ENCODE measurements at places on chromosomes 3 and 15.

DNA sequence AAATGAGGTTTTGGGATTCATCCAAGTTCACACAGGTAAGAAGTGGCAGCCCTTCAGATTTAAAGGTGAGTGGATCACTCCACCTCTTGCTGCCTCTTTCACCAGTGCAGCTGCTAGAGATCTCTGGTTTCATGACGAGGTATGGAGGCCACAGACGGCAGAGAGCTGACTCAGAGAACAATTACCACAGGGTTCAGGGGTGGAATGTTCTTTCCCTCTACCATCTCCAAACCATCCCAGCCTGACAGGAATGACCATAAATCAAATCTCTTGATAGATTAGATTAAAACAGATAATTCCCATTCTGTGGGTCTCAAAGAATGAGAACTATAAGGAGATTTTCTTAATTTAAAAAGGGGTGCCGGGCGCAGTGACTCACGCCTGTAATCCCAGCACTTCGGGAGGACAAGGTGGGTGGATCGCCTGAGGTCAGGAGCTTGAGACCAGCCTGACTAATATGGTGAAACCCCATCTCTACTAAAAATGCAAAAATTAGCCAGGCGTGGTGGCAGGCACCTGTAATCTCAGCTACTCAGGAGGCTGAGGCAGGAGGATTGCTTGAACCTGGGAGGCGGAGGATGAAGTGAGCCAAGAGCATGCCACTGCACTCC is 174.2 kb upstream of the ATP11B start:
- H3K27ac ChIP-seq, result no peak overlapping the region
- H3K4me3 ChIP-seq, result no peak overlapping the region
- no peak for DNase-seq
- H3K4me1 ChIP-seq, result no peaks in the 10 kb centered on the region
- H3K27me3 ChIP-seq, result no peaks in the 10 kb centered on the region

GRCh38 chr3:51304230-51304629 is 80.9 kb upstream of the MANF start:
- H3K27ac ChIP-seq, result no peak overlapping the region
- DNase-seq, result no peak

- H3K27me3 ChIP-seq, result no peaks in the 10 kb centered on the region
- no peak for DNase-seq
- no peak overlapping the region for H3K27ac ChIP-seq
Observed at GRCh38 chr15:87942316-87942715, 314.2 kb downstream of the NTRK3 start.

DNA sequence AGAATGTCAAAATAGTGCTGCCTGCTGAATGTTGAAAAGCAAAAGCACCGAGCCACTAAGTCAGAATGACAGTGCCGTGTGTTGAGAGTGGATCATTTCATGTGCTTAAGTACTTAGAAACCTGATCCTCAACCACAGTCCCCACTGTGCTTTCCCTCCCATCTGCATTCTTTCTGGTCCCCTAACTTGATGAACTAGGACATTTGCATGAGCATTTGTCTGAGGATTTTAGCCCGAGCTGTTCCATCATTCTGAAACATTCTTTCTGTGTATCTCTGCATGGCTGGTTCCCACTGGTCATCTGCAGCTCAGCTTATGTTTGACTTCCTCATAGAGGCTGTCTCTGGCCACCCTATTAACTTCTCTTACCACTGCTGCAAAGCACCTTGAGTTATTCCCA is 42.0 kb downstream of the SST start:
- H3K27ac ChIP-seq, result no peak overlapping the region
- no peaks in the 10 kb centered on the region for H3K27me3 ChIP-seq
- no peaks in the 10 kb centered on the region for H3K4me1 ChIP-seq
- H3K4me3 ChIP-seq, result no peak overlapping the region
- no peak for DNase-seq

DNA sequence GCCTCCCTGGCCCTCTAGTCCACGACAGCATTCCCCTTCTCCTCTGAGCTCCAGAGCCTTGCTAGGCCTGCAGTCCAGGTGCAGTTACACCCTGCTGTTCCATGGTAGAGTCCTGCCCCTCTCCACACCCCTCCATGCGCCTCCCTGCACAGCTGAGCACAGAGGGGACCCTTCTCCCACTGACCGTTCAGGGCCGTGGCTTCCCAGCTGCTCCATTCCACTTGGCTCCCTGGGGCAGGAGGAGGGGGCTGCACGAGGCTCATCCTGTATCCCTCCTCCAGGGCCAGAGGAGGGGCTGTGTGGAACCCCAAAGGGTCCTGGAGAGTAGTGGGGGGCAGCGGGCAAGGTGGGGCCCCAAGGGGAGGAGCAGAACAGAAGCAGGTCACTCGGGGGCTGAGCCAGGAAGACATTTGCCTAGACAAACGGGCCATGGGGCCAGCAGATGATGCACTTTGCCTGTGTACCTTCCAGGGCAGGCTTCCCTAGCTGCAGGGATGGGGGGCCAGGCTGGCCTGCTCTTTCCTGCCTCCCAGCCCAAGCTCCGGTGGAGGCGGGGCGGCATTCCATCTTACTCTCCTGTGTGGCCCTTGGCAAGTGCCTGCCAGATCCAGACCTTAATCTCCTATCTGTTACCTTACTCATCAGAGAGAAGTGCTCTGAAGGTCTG is 20.7 kb upstream of the GOLGA6C start:
- no peaks in the 10 kb centered on the region for H3K27me3 ChIP-seq
- DNase-seq, result no peak
- no peak overlapping the region for H3K4me3 ChIP-seq
- no peaks in the 10 kb centered on the region for H3K4me1 ChIP-seq
- H3K36me3 ChIP-seq, result no peaks in the 10 kb centered on the region
- H3K27ac ChIP-seq, result no peak overlapping the region

DNA sequence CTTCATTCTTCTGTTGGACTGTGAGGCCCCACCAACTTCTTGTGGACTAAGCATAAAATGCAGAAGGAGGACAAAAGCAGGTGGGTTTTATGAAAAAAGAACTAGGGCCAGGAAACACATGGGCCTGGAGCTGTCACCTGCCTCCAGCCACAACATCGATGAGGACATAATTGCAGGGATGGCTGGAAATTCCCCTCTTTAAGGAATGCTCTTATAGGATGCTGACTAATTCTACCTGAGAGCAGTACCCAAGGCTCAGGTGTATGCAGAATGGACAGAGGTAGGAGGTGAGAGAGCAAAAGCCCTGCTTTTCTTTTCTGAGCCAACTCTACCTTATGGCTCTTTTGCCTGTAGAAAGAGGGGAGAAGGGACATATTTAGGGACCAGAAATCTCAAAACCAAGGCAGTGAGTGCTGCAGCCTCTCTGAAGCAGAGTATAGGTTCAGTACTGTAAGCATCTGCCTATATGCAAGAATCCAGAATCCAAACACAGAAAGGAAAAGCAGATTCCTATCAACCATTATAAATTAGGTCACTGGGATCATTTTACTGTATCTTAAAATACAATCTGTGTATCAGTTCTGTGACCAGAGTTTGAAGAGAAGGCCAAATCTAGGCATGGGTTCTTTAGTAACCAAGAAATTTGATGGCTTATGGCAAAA is 205.3 kb upstream of the WNT5A start:
- H3K27ac ChIP-seq, result no peak overlapping the region
- no peaks in the 10 kb centered on the region for H3K27me3 ChIP-seq
- peaks cover 2% of the 10 kb centered on the region for H3K4me1 ChIP-seq

DNA sequence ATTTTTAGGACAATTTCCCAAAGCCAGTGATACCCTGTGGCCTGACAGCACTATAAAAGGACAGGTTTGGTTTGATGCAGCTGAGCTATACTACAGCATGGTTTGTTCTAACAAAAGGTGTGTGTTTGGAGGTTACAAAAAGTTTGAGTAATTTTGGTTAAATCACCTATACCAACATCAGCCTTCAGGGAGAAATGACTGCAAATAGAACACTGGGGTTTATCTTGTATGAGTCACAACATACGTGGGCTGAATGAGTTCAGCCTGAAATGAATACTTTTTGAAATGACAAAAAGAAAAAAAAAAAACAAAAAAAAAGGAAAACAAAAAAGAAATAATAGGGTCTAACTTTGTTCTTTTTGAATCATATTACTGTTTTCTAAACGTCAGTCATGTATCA is 345.7 kb downstream of the CNTN3 start:
- H3K4me3 ChIP-seq, result no peak overlapping the region
- H3K27ac ChIP-seq, result no peak overlapping the region
- DNase-seq, result no peak
- no peaks in the 10 kb centered on the region for H3K27me3 ChIP-seq

DNA sequence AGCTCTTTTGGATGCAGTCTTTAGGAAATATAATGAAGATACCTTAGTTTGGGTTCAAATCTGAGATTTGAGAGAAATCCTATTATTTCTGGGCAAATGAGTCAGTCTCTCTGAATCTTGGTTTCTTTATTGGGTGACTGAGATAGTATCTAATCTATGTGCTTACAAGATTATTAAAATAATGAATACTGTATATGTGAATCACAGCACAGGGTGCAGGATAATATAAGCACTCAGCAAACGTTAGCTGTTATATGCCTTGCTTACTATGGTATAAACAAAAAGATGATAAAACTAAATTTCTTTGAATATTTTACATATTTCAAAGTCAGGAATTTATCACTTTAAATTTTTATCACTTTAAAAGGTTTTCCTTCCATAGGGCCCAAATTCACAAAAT is 29.6 kb downstream of the FGF7 start:
- H3K36me3 ChIP-seq, result no peaks in the 10 kb centered on the region
- H3K4me1 ChIP-seq, result no peaks in the 10 kb centered on the region
- no peaks in the 10 kb centered on the region for H3K27me3 ChIP-seq
- H3K4me3 ChIP-seq, result no peak overlapping the region

DNA sequence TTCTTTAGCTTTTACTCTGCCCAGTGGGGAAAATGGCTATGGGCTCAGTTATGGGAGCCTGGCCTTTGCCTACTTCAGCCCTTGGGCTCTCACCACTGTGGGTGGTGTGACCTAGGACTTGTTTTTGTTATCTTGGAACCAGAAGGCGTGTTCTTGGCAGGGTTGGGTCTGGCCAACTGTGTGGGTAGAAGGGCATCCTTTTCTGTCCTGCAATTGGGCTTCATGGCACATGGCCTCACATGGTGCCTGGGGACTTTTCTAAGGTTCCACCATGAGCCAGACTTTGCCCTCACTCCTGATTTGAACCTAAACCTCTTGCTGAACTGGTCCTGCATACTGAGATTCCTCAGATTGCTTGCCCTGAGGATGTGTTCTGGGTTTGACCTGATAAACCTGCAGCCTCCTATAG is 1.7 kb downstream of the GLYCTK start:
- no peak for DNase-seq
- no peaks in the 10 kb centered on the region for H3K4me1 ChIP-seq
- no peak overlapping the region for H3K27ac ChIP-seq
- no peaks in the 10 kb centered on the region for H3K27me3 ChIP-seq
- no peak overlapping the region for H3K4me3 ChIP-seq

DNA sequence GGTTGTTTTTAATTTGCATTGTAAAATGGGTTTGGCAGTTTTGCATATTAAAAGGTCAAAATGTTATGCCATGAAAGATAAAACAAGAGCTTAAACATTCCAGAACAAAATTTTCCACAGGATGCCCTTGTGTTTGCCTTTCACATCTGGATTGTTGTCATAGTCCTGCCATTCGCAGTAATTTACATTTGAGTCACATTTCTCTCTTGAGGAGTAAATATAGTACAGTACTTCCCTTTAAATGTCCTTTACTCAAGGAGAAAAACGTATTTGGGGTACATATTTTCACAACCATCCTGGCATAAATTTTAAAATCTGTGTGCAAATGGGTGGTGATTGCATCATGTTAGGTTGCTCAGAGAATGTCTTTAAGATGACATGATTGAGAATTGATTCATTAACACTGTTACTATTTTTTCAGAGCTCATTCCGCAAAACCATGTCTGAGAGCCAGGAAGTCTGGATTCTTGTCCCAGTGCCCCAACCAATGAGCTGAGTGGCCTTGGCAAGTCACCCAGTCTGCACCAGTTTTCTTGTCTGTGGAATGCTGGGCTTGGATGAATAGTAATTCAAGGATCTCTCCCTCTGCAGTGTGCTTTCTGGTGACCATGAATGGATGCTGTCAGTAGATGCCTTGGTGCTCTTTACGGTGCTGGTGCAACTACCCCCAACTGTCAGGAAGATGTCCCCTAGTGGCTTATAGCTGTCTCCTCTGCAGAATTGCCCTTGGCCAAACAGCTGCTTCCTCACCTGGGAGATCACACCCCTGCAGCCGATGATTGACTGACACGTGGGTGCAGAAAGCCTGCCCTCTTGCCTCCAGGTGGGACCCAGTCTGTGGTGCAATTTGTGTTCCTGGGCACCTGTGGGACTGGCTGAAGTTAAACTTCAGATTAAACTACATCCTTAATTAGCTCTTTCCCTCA is 43.0 kb downstream of the ABHD5 start:
- no peak for DNase-seq
- no peak overlapping the region for H3K27ac ChIP-seq
- H3K4me1 ChIP-seq, result peaks cover 7% of the 10 kb centered on the region
- H3K4me3 ChIP-seq, result no peak overlapping the region

- no peaks in the 10 kb centered on the region for H3K36me3 ChIP-seq
- H3K27me3 ChIP-seq, result no peaks in the 10 kb centered on the region
- DNase-seq, result no peak
- no peaks in the 10 kb centered on the region for H3K4me1 ChIP-seq
- H3K27ac ChIP-seq, result no peak overlapping the region
Observed at GRCh38 chr3:71641674-71642073, 58.1 kb upstream of the FOXP1 start.

DNA sequence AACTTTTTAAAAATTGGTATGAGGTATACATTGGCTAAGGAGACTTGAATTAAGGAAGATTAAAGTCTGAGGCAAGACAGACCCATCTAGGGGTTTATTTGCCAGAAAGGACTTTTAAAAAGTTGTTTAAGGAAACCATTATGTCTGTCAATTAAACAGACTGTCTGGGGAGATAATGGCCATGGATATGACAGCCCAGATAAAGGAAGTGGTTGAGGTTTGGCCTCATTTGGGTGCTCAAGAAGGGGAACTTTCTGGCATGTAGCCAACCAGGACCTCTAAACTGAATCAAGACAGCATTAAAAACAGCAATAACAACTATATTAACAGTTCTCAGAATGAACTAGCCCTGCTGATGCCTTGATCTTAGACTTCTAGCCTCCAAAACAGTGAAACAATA is 9.9 kb upstream of the CD200R1L start:
- no peak for DNase-seq
- H3K27me3 ChIP-seq, result no peaks in the 10 kb centered on the region
- no peak overlapping the region for H3K4me3 ChIP-seq
- no peaks in the 10 kb centered on the region for H3K4me1 ChIP-seq
- H3K27ac ChIP-seq, result no peak overlapping the region

DNA sequence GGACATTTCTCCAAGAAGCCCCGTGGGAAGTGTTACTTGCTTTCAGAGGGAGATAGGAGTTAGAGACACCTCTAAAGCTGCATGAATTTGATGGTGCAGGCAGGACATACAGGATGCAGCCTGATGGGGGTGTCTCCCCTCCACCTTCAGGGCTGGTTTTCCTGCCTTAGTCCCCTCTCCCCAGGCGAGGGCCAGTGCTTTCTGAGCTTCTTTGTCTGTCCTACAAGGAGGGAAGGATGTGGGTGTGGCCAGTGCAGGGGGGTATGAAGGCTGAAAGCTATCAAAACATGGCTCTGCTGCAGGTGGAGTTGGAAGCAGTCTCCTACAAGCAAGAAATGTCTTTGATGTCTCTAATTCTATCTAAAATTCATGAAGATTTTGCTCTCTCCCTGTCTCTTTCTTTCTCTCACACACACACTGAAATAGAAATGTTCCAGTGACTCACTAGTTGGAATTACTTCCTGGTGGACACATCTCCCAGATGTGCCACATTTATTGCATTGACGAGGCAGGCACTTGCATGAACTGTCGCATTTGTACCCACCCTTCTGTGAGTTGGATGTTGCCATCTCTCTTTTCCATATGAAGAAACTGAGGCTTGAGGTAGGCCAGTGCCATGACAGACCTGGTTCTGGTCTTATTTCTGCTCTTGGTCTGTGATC is 13.9 kb upstream of the PODXL2 start:
- H3K36me3 ChIP-seq, result peaks cover 68% of the 10 kb centered on the region
- no peaks in the 10 kb centered on the region for H3K27me3 ChIP-seq
- no peak for DNase-seq
- no peaks in the 10 kb centered on the region for H3K4me1 ChIP-seq
- no peak overlapping the region for H3K4me3 ChIP-seq
- H3K27ac ChIP-seq, result no peak overlapping the region

Data from iPS DF 6.9 (cell line).